Muscle of leg (tissue), 16 donors: ENCODE measurements at places on chromosomes 6 and 20. TPM values are rescaled to one million over a fixed set of nuclear protein-coding genes. Genes with fewer than 3 reads are reported as not detected.

Gene NOTCH4
- polyA plus RNA-seq, result 24.9 TPM

GRCh38 chr20:5161536-5162164, 34.8 kb downstream of the CDS2 start:
- no peaks in the 10 kb centered on the region for H3K36me3 ChIP-seq
- DNase-seq, result no peak
- no peaks in the 10 kb centered on the region for H3K27me3 ChIP-seq
- peaks cover 1% of the 10 kb centered on the region for H3K4me1 ChIP-seq
- H3K27ac ChIP-seq, result no peak overlapping the region
- H3K4me3 ChIP-seq, result no peak overlapping the region

Gene NDRG3
- polyA plus RNA-seq, result 17.9 TPM

GRCh38 chr6:32796848-32797776, 19.7 kb downstream of the HLA-DOB start:
- DNase-seq, result peak; percentile 75
- H3K36me3 ChIP-seq, result no peaks in the 10 kb centered on the region
- H3K4me1 ChIP-seq, result peaks cover 2% of the 10 kb centered on the region
- peaks cover 33% of the 10 kb centered on the region for H3K27me3 ChIP-seq

- peaks cover 3% of the 10 kb centered on the region for H3K27me3 ChIP-seq
- H3K36me3 ChIP-seq, result no peaks in the 10 kb centered on the region
- no peak overlapping the region for H3K27ac ChIP-seq
Observed at GRCh38 chr6:157708933-157709332, 114.1 kb upstream of the SNX9 start.

DNA sequence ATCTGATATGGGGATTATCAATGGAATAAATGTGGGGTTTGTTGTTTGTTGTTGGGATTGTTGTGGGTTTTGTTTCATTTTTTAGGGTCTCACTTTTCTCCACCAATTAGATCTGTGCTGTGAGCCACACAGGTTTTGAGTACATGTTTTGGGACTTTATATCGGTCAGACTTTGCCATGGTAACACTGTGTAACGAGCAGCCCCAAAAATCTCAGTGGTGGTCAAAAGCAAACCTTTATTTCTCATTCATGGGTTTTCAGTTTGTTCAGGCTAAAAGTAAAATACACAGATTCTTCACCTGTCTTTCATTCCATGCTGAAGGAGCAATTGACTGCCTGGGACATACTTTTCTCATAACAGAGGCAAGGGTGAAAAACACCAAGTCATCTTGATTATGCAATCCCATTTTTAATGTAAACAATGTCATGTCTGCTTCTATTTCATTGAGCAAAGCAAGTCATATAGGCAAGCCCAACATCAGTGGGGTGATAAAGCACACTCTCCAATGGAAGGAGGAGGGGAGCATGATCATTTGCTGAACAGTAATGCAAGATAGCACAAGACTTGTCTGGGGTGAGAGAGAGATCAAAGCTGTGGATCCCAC, 101.1 kb upstream of the PLCB4 start:
- no peak overlapping the region for H3K4me3 ChIP-seq
- no peaks in the 10 kb centered on the region for H3K4me1 ChIP-seq
- H3K27ac ChIP-seq, result no peak overlapping the region
- no peaks in the 10 kb centered on the region for H3K27me3 ChIP-seq
- H3K36me3 ChIP-seq, result no peaks in the 10 kb centered on the region

GRCh38 chr20:54642864-54643667, 167.7 kb downstream of the DOK5 start:
- peaks cover 10% of the 10 kb centered on the region for H3K4me1 ChIP-seq
- H3K4me3 ChIP-seq, result no peak overlapping the region
- no peaks in the 10 kb centered on the region for H3K27me3 ChIP-seq
- no peaks in the 10 kb centered on the region for H3K36me3 ChIP-seq

Gene EPHA7
- 7.6 TPM for polyA plus RNA-seq

DNA sequence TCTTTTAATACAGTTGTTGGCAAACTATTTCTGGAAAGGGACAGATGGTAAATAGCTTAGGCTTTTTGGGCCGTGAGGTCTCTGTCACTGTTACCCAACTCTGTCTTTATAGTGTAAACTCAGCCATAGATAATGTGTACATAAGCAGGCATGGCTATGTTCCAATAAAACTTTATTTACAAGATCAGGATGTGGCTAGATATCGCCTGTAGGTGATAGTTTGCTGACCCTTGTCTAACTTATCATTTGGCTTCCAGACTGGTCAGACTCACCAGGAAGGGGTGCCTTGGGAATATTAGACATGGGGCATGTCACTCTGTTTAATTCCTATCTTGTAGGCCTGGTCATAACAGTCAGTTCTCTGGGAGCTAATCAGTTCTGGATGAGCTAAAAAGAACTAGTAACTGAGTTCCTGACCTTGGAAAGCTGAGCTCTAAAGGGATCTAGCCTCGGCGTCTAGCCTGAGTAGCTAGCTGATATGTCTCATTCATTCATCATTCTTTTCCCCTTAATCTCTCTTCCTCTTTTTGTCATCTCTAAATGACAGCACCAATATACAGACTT, 163.6 kb downstream of the SLC16A10 start:
- H3K4me3 ChIP-seq, result no peak overlapping the region
- DNase-seq, result no peak
- peaks cover 8% of the 10 kb centered on the region for H3K27me3 ChIP-seq
- H3K36me3 ChIP-seq, result no peaks in the 10 kb centered on the region
- no peak overlapping the region for H3K27ac ChIP-seq

- no peak overlapping the region for H3K4me3 ChIP-seq
- H3K27me3 ChIP-seq, result peaks cover 9% of the 10 kb centered on the region
- no peaks in the 10 kb centered on the region for H3K36me3 ChIP-seq
- no peak for DNase-seq
- H3K27ac ChIP-seq, result no peak overlapping the region
Observed at GRCh38 chr6:39335780-39336545, 13.5 kb upstream of the KCNK16 start.

DNA sequence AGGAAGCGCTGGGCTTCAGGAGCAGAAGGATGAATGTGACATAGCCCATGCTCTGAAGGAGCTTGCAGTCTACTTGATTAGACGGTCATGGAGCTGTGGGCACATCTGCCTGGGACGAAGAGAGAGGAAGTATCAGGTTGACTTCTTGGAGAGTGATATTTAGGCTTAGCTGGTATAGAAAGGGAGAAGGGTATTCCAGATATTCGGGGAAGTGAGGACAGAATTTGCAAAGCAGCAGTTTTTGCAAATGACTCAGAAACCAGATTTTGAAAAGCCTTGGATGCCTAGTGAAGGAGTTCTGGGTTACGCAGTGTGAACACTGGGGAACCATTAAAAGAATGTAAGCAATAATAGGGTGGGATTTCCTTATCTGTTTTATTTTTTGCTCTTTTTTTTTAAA, 60.7 kb downstream of the EYA4 start:
- H3K27me3 ChIP-seq, result no peaks in the 10 kb centered on the region
- no peak overlapping the region for H3K4me3 ChIP-seq
- peak; percentile 9 for DNase-seq
- H3K4me1 ChIP-seq, result no peaks in the 10 kb centered on the region

GRCh38 chr20:17493173-17493572, 38.0 kb downstream of the BFSP1 start:
- H3K36me3 ChIP-seq, result no peaks in the 10 kb centered on the region
- H3K27me3 ChIP-seq, result no peaks in the 10 kb centered on the region
- no peak overlapping the region for H3K27ac ChIP-seq
- no peak overlapping the region for H3K4me3 ChIP-seq
- H3K4me1 ChIP-seq, result peaks cover 5% of the 10 kb centered on the region

DNA sequence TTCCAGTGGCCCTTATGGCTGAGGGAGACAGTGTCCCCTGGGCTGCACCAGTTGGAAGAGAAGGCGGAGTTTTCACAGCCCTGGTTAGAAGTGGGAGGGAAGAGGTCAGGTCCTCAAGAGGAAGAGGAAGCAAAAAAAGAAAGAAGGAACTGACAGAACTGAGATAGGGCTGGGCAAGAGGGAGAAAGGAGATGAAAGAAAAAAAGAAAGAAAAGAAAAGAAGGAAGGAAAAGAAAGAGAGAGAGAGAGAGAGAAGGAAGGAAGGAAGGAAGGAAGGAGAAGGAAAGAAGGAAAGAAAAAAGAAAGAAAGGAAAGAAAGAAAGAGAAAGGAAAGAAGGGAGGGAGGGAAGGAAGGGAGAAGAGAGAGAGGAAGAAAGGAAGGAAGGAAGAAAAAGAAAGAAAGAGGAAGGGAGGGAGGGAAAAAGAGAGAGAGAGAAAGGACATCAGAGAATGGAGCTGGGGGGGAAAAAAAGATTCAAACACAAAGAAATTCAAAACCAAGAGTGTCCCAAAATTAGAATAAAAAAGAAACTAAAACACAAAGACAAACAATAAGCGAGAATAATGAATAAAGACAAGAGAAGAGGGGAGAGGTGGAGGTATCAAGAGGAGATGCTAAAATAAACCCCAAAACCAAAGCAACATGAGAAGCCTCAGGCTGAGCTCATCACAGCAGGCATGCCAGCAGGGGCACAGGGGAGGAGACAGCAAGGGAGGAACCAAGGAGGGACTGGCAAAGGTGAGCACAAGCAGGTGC, 5.3 kb upstream of the FUCA2 start:
- peaks cover 2% of the 10 kb centered on the region for H3K27me3 ChIP-seq
- H3K27ac ChIP-seq, result no peak overlapping the region
- peaks cover 20% of the 10 kb centered on the region for H3K4me1 ChIP-seq
- no peaks in the 10 kb centered on the region for H3K36me3 ChIP-seq
- no peak overlapping the region for H3K4me3 ChIP-seq
